ENCODE measurements at places on chromosomes 1 and 21. TPM values are rescaled to one million over a fixed set of nuclear protein-coding genes. Genes with fewer than 3 reads are reported as not detected.

Gene TBX15
- total RNA-seq, result not detected

Gene LCE2A
- not detected for total RNA-seq

Gene HSPA6
- total RNA-seq, result 6.5 TPM

Gene CNKSR1
- 0.17 TPM for total RNA-seq

Gene LSM10
- 13.8 TPM for total RNA-seq

Gene CACNA1S
- not detected for total RNA-seq

Gene CFAP107
- total RNA-seq, result under 0.01 TPM

Gene AGT
- 2.0 TPM for total RNA-seq

Gene IVL
- not detected for total RNA-seq

Gene S100A8
- not detected for total RNA-seq

Gene LENEP
- total RNA-seq, result not detected

Gene AIM2
- total RNA-seq, result not detected

Gene ZNF697
- total RNA-seq, result 7.9 TPM

Gene SLC35D1
- total RNA-seq, result 18.2 TPM

Gene INSRR
- not detected for total RNA-seq

Gene FAM72D
- total RNA-seq, result 1.3 TPM

Gene WNT3A
- not detected for total RNA-seq

Gene CYP4A11
- not detected for total RNA-seq

Gene ALPL
- 0.87 TPM for total RNA-seq

Gene CYP4A22
- not detected for total RNA-seq

Gene BCAR3
- 28.4 TPM for total RNA-seq

Gene SIM2
- not detected for total RNA-seq

Gene AMPD1
- total RNA-seq, result not detected

Gene GPR52
- total RNA-seq, result 0.50 TPM

Gene PADI2
- total RNA-seq, result 0.15 TPM
